ENCODE measurements at places on chromosomes 2 and 18.
A peak's percentile ranks its signal among the peaks of the same experiment; 100 is the strongest.

DNA sequence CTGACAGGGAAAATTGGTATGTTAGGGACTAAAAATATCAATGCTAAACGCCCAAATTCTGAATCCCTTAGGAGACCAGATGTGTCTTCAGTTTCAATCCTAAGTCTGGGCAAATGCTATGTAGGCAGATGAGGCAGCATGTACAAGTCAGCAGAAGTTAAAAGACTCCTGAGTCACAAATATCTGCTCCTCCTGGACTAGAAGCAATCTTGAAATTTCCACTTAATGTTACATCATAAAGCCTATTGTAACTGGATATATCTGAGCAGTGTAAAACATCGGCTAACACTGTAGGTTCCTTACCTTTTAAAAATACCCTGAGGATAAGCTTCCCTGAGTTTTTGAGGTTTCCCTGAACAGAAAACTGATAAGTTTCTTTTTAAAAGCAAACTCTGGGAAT lies 1087.6 kb upstream of the PIK3C3 start:
- no peak for DNase-seq

GRCh38 chr18:39523281-39523680 lies 1957.7 kb upstream of the CELF4 start:
- no peak for DNase-seq

GRCh38 chr18:45837283-45838070 lies 12.0 kb downstream of the SIGLEC15 start:
- DNase-seq = no peak

GRCh38 chr2:38578832-38579231 lies 23.9 kb downstream of the HNRNPLL start:
- no peak for DNase-seq

DNA sequence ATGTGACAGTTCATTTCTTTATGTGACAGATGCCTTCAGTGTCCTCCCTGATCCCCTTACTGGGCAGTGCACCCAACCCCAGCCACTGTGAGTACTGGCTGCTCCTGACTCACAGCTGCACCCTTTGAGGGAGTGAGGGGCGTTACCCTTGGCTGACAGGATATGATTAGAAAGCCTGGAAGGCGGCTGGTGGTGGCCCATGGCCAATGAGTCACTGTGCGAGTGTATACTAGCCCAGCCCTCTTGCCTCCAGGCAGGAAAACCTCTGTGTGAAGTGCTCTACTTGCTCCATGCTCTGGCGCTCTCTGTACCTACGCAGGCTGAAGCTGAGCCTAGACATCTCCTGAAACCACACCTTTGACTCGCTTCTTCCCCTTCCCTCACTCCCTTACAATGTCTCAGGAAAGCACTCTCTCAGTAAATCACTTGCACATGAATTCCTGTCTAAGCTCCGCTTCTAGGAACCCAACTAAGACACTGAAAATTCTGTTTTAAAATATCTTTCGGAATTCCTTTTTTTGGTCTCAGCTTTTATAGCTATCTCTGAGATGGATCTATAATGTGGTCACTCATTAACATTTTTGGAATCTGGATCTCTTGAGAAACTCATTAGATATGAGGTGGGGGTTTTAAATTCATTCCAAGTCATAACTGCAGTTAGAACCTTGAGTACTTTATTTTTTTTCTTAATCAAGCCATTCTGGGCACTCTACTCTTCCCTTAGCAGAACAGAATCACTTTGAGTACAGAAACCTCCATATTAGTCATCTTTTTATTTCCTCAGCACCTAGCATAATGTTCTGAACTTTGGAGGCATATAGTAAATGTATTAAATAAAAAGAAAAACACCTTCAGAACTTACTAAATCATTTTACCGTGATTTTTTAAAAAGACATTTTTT lies 25.3 kb upstream of the STAM2 start:
- DNase-seq = no peak

GRCh38 chr2:173855661-173856060 lies 109.5 kb downstream of the SP3 start:
- DNase-seq = no peak

- DNase-seq = no peak
Observed at GRCh38 chr2:119414894-119415293, 16.8 kb upstream of the TMEM37 start.

GRCh38 chr2:80437959-80438358 lies 133.4 kb upstream of the LRRTM1 start:
- DNase-seq = no peak

DNA sequence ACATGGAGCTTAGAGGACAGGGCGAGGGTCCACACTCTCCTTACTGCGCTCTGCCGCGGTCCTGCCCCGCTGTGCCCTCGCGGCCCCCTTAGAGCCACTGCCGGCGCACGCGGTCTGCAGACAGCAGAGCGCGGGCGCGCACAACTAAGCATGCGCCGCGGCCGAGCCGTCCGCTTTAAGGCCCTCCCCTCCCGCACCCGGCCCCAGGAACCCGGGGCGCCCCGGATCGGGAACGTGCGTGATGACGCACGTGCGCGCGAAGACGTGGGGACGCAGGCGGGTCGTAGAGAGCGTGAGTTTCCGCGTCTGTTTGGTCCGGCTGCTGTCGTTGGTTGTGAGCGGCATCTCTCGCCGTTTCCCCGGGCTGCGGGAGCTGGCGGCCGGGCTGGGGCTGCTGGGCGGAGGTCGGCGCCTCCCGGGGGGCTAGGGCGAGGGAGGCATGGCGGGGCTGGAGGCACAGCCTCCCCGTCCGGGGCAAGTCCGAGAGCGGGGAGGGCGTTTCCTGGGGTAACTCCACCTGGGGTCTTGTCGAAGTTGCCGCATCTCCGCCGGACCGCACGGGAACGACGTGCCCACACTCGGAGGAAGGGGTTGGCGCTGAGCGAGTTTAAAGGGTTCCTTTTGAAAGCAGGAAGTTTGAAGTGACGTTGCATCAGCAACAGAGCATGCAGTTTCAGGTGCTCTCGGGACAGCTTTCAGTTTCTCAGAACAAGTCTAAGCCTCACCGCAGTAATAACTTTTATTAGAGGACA lies at the start of gene RHBDD1:
Gene RHBDD1, plus strand, starts transcription at position 259 of the 752 bp plus-strand sequence. CDS start 28,640 bp downstream, outside the sequence.
- peak; percentile 86 for DNase-seq

DNA sequence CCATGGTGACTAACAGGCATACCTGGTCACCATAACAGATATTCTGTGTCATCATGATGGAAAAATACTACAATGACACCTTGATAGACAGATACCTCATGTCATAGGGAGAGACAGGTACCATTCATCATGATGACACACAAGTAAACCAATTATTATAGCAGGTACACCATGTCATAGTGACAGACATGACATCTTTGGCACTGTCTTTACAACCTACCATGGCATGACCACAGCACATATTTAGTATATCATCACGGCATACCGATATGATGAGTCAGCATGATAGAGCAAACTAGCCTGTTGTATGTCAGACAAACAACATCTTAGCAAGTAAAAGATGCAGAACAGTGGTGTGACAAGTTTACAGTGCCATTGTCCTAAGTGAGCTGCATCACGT lies 101.3 kb upstream of the KLHL29 start:
- DNase-seq = no peak

- no peak for DNase-seq
Observed at GRCh38 chr2:99771681-99772333, 282.0 kb upstream of the REV1 start.

DNA sequence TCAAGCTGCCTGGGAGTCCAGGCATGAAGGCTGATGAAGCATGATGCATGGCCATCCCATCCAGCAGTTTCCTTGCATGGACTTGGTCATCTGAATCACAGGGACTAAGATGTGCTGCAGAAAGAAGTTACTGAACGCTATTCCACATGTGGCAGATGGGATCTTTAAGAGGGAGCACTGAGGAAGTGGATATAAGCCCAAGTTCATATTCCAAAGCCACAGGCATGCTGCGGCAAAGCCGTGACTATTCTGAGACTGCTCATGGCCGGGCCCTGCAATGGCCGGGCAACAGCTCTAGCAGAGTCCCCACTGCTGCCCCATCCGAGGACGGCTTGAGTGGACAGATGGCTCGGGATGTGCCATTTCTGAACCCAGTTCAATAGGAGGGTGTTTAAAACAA lies 61.5 kb downstream of the STPG4 start:
- no peak for DNase-seq

- DNase-seq = no peak
Observed at GRCh38 chr2:97931858-97932225, 63.9 kb downstream of the TMEM131 start.

DNA sequence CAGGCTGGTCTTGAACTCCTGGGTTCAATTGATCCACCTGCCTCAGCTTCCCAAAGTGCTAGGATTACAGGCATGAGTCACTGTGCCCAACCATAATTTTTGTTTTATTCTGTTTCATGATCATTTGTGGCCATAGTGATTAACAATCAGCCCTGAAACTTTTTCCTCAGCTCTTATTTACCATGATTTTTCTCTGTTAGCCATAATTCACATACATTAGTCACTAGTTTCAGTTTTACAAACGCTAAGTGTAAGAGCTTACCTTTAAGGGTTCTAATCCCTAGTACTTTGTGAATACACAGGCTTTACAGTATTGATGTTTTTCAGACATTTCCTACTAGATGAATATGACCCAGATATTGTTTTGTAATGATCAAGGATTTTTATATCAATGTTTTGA lies 216.1 kb downstream of the DPP4 start:
- no peak for DNase-seq

DNA sequence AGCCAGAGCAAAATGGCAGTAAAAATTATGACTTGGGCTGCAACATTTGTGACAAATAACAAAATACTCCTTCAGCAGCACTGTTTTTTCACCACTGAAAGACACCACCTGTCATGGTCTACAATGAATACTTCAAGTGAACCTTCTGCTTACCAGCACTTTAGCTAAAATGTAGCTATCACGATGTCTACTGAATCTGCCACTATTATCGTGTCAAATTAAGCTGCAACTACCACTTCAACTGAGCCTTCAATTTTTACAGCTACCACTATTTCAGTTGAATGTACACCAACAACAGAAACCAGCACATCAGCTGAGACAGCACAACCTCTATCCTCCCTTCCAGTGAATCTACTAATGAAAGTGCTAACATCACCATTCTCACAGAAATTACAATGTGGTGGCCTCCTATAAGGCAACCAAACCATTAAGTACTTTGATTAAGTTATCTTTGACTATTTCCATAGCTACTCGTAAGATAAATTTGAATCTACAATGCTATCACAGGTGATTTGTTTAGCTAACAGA lies 10.8 kb upstream of the DYNAP start:
- DNase-seq = no peak

DNA sequence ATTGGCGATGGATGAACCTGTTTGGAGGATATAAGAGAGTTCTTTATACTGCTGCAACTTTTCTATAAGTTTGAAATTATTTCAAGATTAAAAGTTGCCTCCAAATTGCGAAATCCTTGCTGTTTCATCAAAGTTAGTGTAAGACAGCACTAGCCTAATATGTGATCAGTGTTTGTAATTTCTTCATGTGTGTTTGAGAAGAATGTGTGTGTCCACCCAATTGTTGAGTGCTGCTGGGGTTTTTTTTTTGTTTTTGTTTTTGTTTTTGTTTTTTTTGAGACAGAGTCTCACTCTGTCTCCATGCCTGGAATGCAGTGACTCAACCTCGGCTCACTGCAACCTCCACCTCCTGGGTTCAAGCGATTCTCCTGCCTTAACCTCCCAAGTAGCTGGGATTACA lies 33.4 kb downstream of the CDK15 start:
- no peak for DNase-seq

DNA sequence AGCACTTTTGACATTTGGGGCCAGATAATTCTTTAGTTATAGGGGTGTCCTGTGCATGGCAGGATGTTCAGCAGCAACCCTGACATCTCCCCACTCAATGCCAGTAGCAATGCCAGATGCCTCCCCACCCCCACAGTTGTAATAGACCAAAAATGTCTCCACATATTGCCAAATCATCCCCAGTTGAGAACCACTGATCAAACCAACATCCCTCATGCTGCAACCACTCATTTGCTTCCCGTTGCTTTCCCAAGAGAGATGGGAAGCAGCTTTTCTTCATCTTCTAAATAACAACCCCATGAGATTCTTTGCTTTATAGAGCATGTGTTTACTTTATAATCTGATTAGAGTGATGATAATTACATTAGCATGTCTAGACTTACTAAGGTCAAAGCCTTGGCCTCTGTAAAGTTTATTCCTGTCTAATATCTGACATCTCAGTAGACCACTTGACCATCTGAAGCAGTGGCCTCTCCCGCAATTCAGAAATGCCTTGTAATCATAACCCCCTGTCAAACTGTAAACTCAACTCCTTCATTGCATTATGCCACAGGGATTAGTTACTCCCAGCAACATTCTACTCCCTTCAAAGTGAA lies 28.7 kb upstream of the C1D start:
- peak; percentile 4 for DNase-seq

GRCh38 chr2:13227578-13227977 lies 510.8 kb downstream of the TRIB2 start:
- DNase-seq = no peak

- no peak for DNase-seq
Observed at GRCh38 chr18:13392029-13392750, 173.6 kb downstream of the LDLRAD4 start.

- DNase-seq = no peak
Observed at GRCh38 chr2:27823569-27823968, 52.0 kb downstream of the MRPL33 start.

GRCh38 chr18:78423811-78424210 lies 555.8 kb upstream of the SALL3 start:
- no peak for DNase-seq

GRCh38 chr2:86331384-86331783 lies 6.0 kb downstream of the REEP1 start:
- no peak for DNase-seq

GRCh38 chr2:238863231-238863630 lies 15.3 kb downstream of the TWIST2 start:
- no peak for DNase-seq

- DNase-seq = no peak
Observed at GRCh38 chr18:74963820-74964446, 245.0 kb downstream of the PTGR3 start.

- no peak for DNase-seq
Observed at GRCh38 chr2:238706673-238707072, 141.2 kb upstream of the TWIST2 start.

GRCh38 chr18:24427484-24427883 lies 1.0 kb downstream of the IMPACT start:
- no peak for DNase-seq

DNA sequence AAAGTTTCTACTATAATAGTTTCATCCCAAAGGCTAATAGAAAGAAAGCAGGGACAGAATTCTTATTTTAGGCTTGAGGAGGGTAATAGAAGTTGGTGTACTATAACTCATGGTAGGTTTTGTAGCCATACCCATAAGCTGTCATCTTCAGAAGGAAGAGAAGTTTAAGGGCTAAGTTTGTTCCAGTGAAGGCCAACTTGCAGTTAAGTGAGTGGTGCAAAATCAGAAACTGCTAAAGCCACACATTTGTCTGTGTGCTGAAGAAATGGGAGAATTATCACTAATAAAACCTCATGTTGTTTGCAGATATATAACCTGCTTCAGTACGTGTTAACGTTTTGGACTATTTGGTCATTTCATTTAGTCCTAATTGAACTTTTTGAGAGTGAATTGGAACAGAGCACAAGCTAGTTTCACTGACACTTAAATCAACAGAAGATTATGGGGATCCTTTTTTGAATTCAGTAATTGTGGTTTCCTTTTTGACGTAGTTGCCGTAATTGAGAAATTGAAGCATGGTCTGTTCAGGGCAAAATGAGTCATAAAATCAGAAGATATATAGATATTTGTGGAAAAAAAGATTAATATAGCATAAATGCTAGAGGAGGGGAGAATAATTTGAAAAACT lies 69.1 kb downstream of the PHLPP1 start:
- DNase-seq = no peak
